GDM1 (cell line): ENCODE measurements at places on chromosomes 16 and 17.
A peak's percentile ranks its signal among the peaks of the same experiment; 100 is the strongest.

GRCh38 chr16:46583036-46583435 is 38.1 kb downstream of the SHCBP1 start:
- DNase-seq: no peak

GRCh38 chr17:74147056-74147835 is 56.2 kb upstream of the RPL38 start:
- no peak for DNase-seq

DNA sequence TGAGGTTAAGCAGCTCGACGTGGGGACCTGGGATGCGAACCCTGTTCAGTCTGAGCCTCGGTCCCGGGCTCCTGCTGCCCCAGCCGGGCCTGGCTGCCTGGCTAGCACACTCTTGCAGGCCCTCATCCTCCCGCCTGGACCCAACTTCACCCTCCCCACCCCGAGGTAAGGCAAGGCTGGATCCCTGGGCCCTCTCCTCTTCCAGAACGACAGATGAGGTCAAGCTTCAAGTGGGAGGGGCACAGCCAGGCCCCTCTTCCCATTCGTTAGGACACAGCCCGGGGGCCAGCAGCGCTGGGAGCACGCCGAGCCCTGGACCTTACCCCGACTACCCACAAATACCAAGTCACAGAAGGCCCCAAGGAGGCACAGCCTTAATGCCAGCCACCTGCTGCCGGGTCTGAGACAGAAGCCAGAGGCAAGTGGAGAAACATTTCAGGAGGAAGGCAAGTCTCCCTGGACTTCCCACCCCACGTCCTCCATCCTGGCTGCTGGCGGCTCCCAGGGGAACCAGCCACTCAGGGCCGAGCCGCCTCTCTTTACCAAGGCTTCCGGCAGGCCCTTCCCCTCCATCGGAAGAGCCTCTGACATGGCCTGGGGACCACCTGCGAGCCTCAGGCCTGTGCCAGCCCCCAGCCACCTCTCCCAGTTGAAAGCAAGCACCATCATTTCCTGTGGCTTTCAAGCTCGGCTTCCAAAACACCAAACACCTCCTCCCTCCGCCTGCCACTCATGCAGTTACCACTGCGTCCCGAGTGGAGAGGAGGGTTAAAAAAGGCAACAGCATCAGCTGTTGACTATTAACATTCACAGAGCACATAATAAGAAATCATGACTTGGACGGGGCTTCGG is 59.9 kb downstream of the RPH3AL start:
- DNase-seq: no peak

DNA sequence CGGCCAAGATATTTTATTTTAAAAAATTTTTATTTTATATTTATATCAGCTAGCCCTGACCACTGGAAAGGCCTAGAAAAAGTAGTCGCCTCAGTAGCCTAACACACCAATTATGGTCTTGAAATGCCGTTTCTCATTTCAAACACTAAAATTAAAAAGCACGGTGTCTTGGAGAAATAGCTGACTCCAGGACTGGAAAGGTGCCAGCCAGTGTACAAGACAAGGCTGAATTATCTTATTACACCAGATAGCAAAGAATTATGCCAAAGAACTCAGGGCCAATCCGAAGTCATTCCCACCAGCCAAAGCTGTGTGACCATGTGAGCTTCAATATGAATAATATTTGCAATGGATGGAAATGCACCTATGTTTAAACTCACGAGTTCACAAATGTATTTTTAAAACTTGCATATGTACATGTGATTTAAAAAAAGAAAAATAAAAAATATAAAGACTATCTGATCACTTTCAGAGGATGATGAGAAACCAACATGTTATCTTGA is 19.9 kb upstream of the ATP2C2 start:
- DNase-seq: no peak

- DNase-seq: peak; percentile 37
These were observed at the start of gene CDK5R1 for GRCh38 chr17:32486701-32487472. Gene CDK5R1, plus strand, starts transcription at chr17:32486993. Its CDS starts 628 bp downstream, at chr17:32487621.

DNA sequence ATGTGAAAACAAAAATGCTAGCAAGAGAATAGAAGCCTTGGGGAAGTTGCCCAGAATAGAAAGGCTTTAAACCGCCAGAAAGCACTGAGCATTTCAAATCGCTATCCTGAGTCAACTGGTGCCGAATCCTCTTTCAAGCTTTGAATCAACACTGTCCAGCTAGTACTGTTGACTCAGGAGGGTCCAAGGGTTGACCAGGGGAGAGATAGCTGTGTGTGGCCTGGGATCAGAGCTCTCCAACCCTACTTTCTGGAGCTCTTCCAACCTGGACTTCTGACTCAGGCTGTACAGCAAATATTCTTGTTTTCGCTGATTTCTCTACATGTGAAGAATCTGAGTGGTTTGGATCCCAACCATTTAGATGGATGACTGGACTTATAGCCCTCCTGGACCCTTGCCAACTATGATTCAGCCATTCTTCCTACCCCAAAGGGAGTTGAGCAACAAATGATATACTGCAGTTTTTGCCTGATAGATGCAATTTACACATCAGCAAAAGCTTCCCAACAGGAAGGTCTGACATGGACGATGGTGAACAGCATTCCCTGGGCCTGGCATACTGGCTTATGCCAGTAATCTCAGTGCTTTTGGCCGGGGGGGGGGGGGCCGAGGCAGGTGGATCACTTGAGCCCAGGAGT is 154.0 kb upstream of the SDK2 start:
- no peak for DNase-seq

DNA sequence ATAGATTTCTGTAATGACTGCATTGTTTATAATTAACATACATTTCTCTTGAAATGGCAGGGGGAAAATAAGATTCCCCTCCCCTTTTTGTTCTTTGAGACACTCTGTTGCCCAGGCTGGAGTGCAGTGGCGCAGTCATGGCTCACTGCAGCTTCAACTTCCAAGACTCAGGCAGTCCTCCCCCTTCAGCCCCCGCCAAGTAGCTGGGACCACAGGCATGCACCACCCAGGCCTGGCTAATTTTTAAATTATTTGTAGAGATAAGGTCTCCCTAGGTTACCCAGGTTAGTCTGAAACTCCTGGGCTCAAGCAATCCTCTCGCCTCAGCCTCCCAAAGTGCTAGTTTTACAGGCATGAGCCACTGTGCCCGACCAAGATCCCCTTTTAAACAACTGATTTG is 67.7 kb downstream of the KATNIP start:
- no peak for DNase-seq

- DNase-seq: no peak
These were observed 79.0 kb upstream of the CACNG5 start for GRCh38 chr17:66755944-66756290.

DNA sequence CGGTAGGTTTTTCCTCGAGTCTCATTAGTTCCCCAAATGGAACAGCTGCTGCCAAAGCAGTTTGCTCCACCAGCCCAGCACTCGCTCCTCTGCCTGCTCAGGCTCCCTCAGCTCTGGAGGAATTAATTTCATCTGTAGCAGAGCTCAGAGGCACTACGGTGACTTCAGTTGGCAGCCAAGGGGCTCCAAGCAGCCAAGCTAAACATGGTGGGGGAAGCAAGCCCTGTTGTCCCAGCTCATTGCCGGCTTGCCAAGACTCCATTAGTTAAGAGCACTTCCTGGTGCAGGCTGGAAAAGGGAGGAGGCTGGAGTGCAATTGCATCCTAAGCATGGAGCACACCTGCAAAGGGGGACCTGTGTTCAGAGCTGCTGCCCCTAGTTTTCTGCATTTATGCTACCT is 78.7 kb upstream of the GPRC5B start:
- DNase-seq: no peak

GRCh38 chr16:80122115-80122514 is 418.7 kb upstream of the DYNLRB2 start:
- DNase-seq: no peak

GRCh38 chr17:32019228-32019627 is 12.0 kb downstream of the LRRC37B start:
- DNase-seq: no peak

DNA sequence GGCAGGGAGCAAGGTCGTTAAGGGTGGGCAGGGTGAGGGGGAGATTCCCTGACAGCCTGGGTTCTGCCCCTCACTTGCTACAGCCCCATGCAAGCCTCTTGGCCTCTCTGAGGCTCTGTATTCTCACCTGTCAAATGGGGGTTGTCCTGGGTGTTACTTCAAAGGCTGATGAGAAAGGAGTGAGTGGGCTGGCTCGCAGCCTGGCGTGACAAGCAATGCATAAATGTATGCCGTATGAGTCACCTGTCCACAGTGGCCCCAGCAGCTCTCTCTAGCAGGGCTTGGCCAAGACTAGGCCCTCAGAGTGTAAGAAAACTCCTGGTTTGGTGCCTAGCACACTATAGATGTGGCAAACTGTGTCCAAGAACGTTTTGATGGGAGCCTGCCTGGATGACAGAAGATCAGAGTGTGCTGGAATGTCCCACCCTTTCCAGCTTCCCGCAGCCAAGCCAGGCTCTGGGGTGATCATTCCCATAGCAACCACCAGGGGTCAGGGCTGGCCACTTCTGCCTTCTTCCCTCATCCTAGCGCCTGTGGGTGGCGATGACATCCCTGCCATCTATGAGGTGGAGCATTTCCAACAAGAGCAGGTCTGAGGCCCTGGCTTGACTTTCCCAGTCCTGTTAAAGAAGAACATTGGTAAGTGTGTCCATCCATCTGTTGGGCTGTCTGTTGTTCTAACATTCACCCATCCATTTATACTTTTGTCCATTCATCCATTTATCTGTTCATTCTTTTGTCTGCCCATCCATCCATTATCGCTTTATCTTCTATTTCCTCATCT is 37.2 kb upstream of the ADGRG1 start:
- peak; percentile 31 for DNase-seq

GRCh38 chr16:25235991-25236390 is 19.2 kb downstream of the AQP8 start:
- no peak for DNase-seq

DNA sequence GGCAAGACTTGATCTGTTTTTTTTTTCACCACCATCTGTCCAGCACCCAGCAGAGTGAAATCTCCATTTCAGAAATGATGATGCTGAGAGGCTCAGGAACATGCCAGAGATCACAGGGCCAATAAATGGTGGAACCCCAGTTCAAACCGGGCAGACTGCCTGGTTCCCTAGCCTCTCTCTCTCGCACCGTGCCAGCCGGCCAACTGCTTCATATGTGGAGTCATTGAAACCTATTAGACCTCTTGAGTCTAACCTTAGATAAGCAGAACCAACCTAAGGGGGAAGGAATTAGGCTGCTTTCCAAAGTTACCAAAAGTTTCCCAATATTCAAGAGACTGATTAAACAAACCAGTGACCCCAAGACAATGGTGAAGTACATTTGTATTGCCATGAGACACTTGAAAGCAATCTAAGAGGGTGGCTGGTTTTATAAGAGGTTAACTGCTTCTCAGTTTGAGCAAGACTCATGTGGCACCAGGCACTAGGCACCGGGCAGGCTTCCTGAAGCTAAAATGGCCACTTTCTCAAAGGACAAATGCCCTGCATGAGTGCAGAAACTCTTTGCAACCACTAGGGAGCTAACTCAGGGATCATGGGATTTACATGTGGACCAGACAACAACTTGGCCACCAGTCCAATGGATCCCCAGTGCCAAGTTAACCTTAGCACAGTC is 18.4 kb downstream of the TOX3 start:
- no peak for DNase-seq

GRCh38 chr16:56838622-56839337 is 26.2 kb upstream of the SLC12A3 start:
- no peak for DNase-seq

GRCh38 chr17:30256756-30257506 is 21.4 kb upstream of the SLC6A4 start:
- no peak for DNase-seq

DNA sequence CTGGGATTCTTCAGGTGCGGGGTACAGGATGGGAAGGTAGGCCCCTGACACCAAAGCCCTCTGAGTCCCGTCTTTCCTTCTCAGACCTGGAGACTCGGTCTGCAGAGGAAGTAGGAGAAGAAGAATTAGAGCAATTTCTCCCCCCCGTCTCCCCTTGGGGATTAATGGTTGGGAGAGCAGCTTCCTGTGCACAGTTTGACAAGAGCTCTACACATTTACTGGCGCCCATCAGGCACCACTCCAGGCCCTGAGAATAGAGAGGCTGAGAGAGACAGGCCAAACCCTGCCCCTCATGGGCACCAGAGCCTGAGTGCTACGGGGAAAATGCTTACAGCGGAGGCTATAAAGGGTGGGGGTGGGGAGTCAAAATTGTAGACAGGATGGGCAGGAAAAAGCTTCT is 3.5 kb upstream of the C16orf74 start:
- DNase-seq: no peak

GRCh38 chr17:41559548-41559947 is 12.3 kb downstream of the KRT9 start:
- no peak for DNase-seq

DNA sequence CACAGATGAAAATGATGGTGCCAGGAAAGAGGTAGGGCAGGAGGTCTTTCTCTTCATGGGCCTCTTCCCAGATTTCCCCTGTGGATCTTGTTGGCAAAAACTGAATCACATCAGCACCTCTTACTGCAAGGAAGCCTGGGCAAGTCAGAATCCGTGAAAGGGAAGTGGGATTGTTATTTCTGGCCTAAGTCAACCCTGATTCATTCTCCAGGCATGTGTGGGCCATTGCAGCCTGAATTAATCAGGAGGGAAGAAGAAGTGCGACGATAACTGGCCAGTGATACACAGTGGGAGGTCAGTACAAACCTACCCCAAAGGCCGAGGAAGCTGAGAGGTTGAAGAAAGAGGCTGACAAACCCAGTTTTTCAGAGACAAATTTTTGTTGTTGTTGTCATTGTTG is 17.9 kb upstream of the NSMCE1 start:
- DNase-seq: no peak

- DNase-seq: no peak
These were observed 26.8 kb downstream of the CD300LG start for GRCh38 chr17:43873815-43874214.

GRCh38 chr17:63311416-63311937 is 134.6 kb downstream of the CYB561 start:
- DNase-seq: no peak

GRCh38 chr17:19719355-19720209 is 3.2 kb upstream of the SLC47A2 start:
- DNase-seq: no peak

- no peak for DNase-seq
These were observed 881 bp upstream of the LLGL1 start for GRCh38 chr17:18224387-18225120.

DNA sequence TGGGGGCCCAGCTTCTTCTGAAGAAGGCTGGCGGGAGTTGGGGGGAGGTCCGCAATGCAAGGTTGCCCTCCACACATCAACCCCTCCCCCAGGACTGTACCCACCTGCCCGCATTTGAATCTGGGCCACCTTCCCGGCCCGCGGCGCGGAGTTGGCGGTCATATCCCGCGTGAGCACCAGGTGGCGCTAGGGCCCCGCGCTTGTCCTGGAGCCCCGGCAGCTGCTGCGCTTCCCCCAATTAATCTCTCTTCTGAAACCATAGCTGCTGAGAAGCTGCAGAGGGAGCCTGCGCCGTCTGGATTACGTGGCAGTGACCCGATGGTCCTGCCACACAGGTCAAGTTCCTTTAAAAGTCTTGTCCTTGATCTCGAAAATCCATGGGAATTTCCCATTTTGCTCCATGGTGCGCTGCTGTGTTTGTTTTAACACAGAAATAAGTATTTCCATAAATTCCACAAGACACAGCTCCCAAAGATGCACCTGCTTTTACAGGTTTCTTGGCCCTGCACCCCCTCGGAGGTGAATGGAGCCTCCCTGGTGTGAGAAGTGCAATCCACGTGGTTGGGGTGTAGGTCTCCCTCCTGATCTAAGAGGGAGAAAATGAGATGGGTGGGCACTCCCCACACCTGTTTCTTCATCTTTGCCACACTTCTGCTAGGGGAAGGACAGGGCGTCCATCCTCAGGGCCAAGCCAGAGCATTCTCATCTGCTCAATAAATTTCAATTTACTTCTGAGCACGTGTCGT is 22.1 kb downstream of the COX4I1 start:
- peak; percentile 2 for DNase-seq

- no peak for DNase-seq
These were observed 188.5 kb downstream of the LGALS9B start for GRCh38 chr17:20278805-20279204.
